ENCODE measurements at places on chromosomes 16 and 17.

DNA sequence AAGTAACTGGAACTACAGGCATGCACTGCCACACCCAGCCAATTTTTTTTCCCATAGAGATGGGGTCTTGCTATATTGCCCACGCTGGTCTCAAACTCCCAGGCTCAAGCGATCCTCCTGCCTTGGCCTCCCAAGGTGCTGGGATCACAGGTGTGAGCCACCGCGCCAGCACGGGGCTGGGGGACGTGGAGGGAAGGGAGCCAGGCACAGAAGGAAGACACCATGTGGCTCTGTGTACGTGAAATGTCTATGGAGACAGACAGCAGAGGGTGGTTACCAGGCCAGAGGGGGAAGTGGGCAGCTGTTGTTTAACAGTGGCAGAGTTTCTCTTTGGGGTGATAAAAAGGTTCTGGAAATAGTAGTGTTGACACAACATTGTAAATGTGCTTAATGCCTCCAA, 4.6 kb upstream of the PIEZO1 start:
- no peak for DNase-seq

DNA sequence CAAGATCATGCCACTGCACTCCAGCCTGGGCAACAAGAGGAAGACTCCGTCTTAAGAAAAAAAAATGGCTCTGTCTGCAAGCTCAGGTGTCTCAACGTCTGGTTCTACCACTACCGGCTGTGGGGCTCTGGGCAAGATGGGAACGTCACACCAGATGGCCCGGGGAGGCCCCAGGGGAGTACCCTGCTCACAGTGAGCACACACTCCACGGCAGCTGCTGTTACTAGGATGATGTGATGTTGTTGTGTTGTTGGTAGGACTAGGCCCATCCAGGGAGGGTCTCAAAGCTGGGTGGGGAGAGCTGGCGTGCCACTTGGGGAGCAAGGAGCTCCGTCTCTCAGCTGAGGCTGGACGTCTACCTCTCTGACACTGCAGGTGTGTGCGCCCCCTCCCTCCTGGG, 9.4 kb upstream of the NPTX1 start:
- DNase-seq = no peak

GRCh38 chr16:73385696-73386095, 337.8 kb upstream of the ZFHX3 start:
- no peak for DNase-seq

DNA sequence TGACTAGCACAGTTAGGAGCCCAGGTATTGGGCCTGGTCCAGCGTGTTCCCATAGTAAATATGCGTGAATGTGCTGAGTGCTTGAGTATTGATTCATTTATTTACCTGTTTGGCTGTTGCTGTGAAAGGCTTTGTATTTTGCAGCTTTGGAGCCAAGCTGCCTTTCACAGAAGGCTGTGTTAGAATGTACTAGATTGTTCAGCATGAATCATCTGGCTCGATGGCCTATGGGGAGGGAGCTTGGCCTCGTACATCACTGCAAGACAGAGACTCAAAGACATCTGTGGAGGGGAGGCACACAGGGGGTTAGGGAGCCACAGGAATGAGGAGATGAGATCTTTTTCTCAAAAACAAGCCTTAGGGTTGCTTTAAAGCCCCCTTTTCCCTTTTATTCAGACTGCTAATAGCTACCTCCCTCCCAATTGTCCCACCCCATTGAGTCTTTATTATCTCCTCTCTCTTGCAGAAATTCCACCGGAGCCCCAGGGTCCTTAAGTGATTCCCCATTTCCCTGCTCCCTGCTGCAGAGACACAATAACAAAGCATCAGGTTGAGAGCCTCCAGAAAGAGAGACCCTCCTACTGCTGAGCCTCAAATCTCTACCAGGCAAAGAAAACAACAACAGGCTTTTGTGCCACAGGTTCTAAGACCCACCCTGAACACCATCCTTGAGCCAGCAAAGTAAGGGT, 307.2 kb downstream of the ABCC12 start:
- no peak for DNase-seq

GRCh38 chr16:49854188-49854795, 1.6 kb downstream of the ZNF423 start:
- DNase-seq = peak; percentile 25

DNA sequence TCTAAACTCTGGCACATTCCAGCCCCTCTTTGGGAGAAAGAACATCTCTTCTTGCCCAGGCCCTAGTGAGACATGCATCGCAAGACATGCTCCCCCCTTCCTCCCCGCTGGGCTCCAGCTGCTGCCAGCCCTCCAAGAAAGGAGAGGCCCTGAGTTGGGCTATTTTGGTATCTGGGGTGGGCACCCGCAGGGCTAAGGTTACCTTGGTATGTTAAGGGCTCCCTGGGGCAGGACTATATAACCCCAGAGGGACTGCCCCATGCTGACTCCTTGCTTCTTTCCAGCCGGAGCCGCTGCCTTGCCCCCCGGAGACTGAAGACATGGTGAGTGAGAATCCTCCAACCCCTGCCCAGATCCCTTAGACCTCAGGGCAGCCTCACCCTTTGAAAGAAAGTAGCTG, at the start of gene MYL11:
Gene MYL11 (plus strand): TSS at position 265 of the 400 bp plus-strand sequence. CDS start 56 bp downstream, at position 321.
- DNase-seq = no peak

- no peak for DNase-seq
Measured at GRCh38 chr17:55157165-55157564, 107.6 kb upstream of the HLF start.

DNA sequence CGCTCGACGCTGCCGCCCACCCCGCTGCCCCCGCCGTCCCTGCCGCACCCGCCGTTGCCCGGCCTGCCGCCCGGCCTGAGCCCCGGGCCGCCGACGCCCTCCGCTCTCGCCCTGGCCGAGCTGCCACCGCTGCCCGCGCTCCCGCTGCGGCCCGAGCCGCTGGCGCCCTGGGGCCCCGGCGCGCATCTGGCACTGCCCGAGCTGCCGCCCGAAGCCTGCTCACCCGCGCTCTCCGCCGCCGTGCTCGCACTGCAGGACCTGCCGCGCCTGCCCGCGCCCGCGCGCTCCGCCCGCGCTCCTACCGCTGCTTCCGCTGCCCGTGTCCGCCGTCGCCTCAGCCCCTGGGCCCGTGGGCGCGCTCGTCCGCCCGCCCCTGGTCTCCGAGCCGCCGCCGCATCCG, 8.4 kb upstream of the CLDN9 start:
- DNase-seq = no peak

DNA sequence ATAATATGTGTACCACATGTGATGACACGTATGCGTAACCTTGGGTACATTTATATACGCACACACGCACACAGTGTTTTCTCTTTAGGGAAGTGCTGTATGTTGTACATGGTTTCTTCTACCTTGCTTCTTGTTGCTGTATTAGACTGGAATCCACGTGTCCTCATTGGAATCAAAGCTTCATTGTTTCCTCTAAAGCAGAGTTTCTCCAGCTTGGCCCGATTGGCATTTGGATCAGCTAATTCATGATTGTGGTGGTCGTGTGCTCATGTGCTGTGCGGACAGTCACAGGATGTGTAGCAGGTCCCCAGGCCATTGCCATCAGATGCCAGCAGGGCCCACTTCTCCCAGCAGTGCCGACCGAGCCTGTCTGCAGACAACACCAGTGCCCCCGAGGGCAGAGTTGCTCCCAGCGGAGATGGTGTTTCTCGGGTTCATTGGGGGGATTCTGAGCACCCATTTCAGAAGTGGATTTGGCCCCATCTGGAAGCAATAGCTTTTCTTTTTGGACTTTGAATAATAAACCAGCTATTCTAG, 148.4 kb downstream of the RPTOR start:
- no peak for DNase-seq

- DNase-seq = no peak
Measured at GRCh38 chr17:67124450-67125148, 80.2 kb downstream of the CACNG1 start.

GRCh38 chr17:16493531-16494046, 1.6 kb upstream of the LRRC75A start:
- no peak for DNase-seq

- no peak for DNase-seq
Measured at GRCh38 chr16:83409347-83409746, 398.4 kb upstream of the HSBP1 start.

- DNase-seq = no peak
Measured at GRCh38 chr17:31415004-31415454, 23.6 kb downstream of the RAB11FIP4 start.

GRCh38 chr17:68533887-68534694, 21.9 kb downstream of the PRKAR1A start:
- peak; percentile 29 for DNase-seq

DNA sequence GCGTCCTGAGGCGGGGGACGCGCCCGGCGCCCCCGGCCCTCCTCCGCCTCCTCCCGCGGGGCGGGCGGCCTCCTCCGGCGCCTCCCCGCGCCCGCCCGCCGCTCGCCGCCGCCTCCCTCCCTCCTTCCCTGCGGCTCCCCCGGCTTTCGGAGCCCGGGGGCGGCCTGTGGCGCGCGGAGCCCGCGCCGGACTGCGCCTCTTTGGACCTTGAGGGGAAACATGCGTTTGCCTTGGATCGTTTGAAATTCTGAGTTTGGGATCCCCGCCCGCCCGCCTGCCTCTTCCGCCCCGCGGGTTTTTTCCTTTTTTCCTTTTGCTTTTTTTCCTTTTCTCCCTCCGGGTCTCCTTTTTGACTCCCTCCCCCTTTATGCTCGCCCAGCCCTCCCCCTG, 390 bp downstream of the ZNRF1 start:
- no peak for DNase-seq

DNA sequence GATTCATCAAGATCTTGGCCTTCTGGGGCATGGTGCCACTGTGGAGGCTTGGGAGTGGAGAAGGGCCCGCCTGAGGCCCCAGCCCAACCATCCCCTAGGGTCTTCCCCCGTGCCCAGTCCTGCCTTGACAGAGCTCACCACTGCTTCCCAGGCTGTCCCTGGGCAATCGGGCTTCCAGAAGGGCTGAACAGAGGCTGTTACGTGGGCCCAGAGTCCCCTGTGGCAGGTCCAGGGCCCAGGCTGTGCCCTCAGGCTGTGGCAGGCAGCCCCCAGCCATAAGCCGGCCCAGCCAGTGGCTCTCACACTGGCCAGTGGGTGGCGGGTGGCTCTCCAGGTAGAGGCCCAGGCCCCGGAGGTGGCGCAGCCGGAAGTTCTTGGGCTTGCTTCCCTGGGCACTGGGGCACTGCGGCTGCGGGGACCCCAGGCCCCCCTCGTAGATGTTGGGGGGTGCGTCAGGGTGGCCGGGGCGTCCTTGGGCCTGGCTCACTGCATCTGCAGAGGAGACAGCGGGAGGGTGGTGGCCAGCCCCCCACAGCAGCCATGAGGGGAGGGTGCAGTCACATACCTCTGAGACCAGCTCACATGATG, 809 bp downstream of the C16orf90 start:
- DNase-seq = no peak
